ENCODE measurements at places on chromosomes 13 and 19. TPM values are rescaled to one million over a fixed set of nuclear protein-coding genes. Genes with fewer than 3 reads are reported as not detected.

GRCh38 chr19:43674596-43674995 lies 4.6 kb upstream of the PLAUR start:
- no peaks in the 10 kb centered on the region for H3K36me3 ChIP-seq
- peak overlapping the region; percentile 59 for H3K27ac ChIP-seq
- no peak for DNase-seq
- no peaks in the 10 kb centered on the region for H3K27me3 ChIP-seq
- H3K4me3 ChIP-seq, result no peak overlapping the region
- H3K4me1 ChIP-seq, result peaks cover 3% of the 10 kb centered on the region

The POLRMT gene
- total RNA-seq, result 73.5 TPM

The SIGLEC7 gene
- total RNA-seq, result 7.5 TPM

DNA sequence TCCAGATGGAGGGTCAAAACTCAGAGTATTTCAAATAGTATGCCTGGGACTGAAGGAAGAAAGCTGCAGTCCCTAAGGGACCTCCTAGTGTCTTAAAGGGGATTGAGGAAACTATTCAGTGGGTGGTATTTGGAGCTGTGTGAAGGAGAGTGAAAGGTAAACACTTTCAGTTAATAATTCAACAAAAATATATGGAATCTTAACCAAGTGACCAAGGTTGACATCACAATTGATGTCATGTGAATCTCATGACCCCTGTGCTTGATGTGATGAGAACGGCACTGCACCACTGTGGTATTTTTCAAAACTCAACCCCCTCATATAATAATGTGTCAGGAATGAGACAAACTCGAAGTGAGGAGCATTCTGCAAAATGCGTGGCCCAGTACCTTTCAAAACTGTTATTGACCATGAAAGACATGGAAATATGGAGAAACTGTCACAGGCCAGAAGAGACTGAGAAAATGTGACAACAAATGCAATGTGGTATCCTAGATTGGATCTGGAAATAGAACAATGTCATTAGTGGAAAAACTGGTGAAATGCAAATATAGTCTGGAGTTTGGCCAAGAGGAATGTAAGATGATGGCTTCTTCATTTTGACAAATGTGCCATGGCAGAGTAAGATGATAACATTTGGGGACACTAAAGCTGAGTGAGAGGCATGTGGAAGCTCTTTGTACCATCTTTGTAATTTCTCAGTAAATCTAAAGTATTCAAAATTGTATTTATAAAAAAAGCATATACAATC lies 553.9 kb downstream of the RFC3 start:
- no peak overlapping the region for H3K4me3 ChIP-seq
- H3K27ac ChIP-seq, result no peak overlapping the region
- H3K27me3 ChIP-seq, result no peaks in the 10 kb centered on the region
- no peaks in the 10 kb centered on the region for H3K4me1 ChIP-seq

The APOC4 gene
- total RNA-seq, result not detected

Measured in tibial nerve (tissue), 4 donors.